ENCODE measurements at places on chromosomes 5 and 9.

DNA sequence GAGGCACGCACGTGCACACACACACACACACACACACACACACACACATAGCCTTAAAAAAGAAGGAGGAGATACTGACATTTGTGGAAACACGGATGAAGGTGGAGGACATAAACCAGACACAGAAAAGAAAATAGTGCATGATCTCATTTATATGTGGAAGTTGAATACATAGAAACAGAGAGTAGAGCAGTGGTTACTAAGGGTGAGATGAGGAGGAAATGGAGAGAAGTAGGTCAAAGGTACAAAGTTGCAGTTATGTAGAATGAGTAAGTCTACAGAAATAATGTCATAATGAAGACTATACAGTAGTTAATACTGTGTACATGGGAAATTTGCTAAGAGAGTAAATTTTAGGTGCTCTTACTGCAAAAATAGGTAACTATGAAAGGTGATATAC is 412.2 kb upstream of the CDH9 start:
- no peak for DNase-seq

DNA sequence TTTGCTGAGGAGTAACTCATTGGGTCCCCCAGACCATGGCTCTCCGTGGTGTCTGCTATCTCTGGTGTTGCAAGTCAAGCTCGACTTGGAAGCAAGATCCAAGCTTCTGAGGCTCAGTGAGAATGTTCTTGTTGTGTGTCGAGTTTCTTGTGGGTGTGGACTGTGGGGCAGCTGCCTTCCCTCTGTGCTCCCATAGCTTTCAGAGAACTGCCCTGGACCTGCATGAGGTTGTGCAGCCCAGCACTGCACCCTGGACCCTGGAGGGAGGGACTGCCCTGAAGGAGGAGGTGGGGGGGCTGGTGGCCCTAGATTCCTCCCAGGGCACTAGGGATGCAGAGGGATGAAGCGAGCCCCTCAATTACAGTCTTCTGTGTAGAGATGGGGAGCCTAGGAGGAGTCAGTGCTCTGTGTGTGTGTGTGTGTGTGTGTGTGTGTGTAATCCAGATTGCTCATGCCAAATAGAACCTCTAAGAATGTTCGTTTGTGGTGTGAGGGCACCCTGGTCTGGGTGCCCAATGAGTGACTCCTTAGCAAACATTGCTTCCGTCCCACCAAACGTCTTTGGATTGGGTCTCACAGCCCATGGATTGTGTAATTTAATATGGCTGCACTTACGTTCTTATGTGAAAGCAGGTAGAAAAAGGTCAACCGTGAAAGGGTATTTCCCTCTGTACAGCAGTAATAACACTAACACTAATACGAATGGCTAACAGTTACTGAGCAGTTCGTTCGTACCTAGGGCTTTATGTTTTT is 143.3 kb upstream of the LMX1B start:
- no peak for DNase-seq

GRCh38 chr5:131417240-131417869 is 153.5 kb downstream of the CDC42SE2 start:
- no peak for DNase-seq

- no peak for DNase-seq
Measured at GRCh38 chr9:79346350-79347020, 225.3 kb upstream of the TLE4 start.

- no peak for DNase-seq
Measured at GRCh38 chr5:53111139-53111538, 1.6 kb upstream of the MOCS2 start.

- no peak for DNase-seq
Measured at GRCh38 chr5:169874621-169875020, 105.7 kb downstream of the INSYN2B start.

DNA sequence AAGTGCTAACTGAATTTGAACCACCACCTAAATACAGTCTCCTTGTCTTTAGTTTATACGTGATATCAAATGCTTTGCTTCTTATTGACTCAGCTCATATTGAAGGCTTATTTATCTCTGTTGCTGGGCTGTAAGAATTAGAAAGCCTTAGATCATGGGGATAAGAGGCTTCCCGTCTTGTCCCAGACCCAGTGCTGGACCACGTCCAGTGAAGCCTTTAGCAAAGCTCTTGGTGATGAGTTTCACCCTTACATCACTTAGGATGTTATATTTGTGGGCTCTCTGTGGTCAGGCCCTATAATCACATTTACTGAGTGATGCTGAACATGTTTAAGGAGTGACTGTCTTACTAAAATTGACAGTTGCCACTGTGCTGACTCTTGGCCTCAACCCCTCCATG is 11.2 kb downstream of the FAM240B start:
- no peak for DNase-seq

GRCh38 chr9:111870774-111871498 is 25.7 kb upstream of the UGCG start:
- DNase-seq, result no peak

GRCh38 chr9:82252116-82252515 is 263.5 kb downstream of the SPATA31D1 start:
- no peak for DNase-seq

- no peak for DNase-seq
Measured at GRCh38 chr5:83494666-83495065, 23.1 kb downstream of the VCAN start.

- DNase-seq, result no peak
Measured at GRCh38 chr9:123450996-123451395, 95.0 kb downstream of the CRB2 start.

- no peak for DNase-seq
Measured at GRCh38 chr5:1910081-1910760, 27.5 kb upstream of the IRX4 start.

DNA sequence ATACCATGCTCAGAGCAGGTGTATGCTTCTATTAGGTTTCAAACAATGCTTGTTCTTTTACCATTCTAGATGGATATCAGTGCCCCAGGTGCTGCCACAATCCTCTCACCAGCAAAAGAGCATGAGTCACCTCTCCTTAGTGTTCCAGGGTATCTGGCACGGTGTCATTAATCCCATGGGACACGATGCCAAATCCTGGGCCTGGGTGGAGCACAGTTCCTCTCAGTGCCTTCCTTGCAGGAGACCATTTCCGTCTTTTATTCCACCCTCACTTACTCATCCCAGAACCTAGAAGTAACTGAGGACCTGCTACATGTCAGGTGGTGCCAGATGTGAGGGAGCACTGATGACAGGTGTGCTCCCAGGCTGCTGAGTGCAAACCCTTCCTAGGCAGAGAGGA is 1.3 kb upstream of the OR13J1 start:
- DNase-seq, result no peak

DNA sequence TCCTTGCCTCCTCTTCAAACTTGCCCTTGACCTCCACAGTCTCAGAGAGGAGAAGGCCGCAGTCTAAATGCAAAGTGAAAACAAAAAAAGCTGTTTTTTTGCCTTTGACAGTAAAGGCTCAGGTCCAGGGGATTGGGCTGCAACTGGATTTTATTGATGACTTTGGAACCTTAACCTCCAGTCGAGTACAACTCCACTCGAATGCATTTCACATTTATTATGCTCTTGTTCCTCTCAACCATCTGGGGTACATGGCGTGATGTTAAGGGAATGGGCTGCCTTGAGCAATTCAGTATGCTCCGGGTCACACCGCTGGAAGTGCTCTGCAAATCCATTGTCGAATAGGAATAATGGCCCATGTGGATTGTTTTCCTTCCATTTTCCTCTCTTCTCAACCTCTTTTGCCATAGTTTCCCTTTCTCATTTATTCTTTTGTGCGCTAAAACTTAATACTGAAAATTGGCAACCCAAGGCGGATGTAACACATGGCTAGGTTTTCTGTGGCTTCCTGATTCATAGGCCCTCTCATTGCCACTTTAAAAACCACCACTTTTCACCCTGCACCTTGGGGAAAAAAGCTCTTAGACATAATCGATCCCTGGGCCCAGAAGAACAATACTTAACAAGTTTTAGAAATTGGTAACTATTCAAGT is 34.3 kb downstream of the ITK start:
- DNase-seq, result no peak

DNA sequence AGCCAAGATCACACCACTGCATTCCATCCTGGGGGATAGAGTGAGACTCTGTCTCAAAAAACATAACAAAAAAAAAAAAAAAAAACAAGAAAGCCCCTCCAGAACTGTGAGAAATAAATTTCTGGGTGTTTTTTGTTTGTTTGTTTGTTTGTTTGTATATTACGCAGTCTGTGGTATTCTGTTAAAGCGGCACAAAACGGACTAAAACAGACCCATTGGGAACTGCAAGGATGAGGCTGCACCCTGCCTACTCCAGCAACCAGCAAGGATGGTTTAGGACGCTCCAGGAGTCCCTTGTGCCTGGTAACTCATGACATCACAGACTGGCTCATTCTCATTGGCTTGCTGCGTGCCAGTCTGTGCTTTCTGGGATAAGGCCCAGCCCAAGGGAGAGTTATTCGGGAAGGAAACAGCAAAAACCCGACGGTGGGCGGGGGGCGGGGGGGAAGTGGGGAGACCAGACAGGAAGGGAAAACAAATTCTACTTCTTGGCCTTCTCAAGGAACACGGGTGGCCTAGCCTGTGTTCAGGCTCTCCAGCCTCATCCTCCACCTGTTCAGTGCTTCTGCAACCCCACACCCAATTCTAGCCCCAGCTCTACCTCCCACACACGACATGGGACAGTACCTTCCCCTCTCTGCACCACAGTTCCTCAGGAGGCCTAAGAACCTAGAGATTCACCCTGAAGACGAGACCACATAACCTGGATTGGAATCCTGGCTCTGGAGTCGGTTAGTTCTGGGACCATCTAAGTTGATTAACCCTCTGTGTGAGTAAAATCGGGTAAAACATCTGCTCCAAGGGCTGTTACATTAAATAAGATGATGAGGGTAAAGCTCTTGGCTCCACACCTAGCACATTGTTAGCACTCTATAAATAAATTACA is 2.8 kb downstream of the CD74 start:
- no peak for DNase-seq

DNA sequence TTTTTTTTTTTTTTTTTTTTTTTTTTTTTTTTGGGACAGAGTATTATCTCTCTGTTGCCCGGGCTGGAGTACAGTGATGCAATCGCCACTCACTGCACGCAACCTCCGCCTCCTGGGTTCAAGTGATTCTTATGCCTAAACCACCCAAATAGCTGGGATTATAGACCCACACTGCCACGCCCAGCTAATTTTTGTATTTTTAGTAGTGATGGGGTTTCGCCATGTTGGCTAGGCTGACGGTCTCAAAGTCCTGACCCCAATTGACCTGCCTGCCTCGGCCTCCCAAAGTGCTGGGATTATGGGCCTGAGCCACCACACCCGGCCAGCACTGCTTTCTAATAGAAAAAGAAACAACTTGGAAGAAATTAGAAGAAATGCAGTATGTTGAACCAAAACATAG is 39.2 kb downstream of the TTC1 start:
- DNase-seq, result no peak

- no peak for DNase-seq
Measured at GRCh38 chr9:27495480-27496134, 28.5 kb upstream of the IFNK start.

GRCh38 chr5:148685520-148686134 is 31.3 kb upstream of the HTR4 start:
- DNase-seq, result no peak

DNA sequence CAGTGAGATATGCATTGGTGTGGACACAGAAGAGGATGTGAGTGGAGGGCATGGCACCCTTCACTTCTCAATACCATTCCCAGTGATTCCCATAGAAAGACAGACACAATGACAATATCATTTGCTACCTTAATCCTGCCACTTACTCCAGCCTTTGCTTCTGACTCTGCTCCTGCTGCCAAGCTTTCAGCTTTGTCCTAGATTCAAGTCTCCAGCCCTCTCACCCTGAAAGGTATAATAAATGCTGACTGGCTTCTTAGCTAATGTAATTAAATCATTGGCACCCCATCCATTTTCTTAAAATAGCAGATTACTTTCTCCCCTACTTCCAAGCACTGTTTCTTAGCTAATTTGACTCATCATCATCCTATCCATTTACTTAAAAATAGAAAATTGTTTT is 41.1 kb upstream of the CDC42SE2 start:
- DNase-seq, result no peak

- no peak for DNase-seq
Measured at GRCh38 chr5:16776611-16777251, 159.4 kb downstream of the MYO10 start.

DNA sequence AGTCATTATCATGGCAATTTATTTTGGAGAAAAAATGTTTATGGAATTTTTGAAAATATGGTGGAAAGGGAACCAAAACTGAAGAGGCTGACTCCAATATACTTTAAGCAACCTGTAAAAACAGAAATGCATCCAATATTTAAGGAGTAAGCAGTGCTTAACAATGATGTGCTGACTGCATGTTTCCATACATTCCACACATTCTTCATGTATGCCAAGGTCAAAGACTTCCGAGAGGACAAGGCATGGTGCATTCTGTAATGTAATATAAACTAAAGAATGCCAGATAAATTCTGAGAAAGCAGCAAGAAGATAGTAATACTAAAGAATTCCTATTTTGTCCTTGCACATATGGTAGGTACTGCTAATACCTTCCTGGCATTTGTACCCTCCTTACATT is 2015.9 kb upstream of the CDH9 start:
- no peak for DNase-seq

GRCh38 chr5:34584165-34584564 is 72.0 kb upstream of the RAI14 start:
- no peak for DNase-seq

- DNase-seq, result no peak
Measured at GRCh38 chr9:13429301-13430190, 150.1 kb upstream of the MPDZ start.

DNA sequence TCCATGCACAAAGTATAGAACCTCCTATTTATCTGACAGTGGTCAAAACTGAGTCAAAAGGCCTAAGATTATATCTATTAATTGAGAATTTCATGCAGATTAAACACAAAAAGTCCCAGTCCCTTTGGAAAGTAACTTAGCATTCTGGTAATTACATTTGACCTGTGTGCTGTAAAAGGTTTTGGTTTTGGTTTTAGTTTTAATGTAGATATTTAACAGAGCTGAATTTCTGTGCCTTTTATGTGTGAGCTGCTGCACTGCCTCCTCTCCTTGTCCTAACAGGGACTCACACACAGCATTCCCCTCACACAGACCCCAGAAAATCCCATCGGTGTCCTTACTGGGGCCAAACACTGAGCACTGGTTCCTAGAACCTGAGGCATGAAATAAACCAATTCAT is 31.0 kb upstream of the FSD1L start:
- no peak for DNase-seq

DNA sequence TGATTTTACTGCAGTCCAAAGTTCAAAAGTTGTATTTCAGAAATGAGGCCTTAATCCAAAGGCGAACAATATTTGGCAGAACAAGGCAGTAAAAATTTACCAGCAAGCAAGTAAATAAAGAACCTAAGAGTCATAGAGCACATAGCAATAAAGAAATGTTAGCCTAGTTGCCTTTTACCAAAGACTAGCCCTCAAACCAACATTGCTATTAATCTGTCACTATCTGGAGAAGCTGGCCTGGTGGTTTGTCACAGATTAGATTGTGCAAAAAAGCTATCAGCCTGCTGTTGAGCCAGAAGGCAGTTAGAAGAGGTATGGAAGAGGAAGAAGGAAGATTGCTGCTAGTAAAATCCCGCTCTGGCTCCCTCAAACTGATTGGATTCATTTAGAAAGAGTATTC is 304.7 kb upstream of the KLF4 start:
- DNase-seq, result no peak

Measured in left renal cortex interstitium (tissue), 4 donors.